Heart left ventricle (tissue), 16 donors: ENCODE measurements at places on chromosomes 7 and 10. TPM values are rescaled to one million over a fixed set of nuclear protein-coding genes. Genes with fewer than 3 reads are reported as not detected.

OR2A5 gene
- total RNA-seq = not detected

DNA sequence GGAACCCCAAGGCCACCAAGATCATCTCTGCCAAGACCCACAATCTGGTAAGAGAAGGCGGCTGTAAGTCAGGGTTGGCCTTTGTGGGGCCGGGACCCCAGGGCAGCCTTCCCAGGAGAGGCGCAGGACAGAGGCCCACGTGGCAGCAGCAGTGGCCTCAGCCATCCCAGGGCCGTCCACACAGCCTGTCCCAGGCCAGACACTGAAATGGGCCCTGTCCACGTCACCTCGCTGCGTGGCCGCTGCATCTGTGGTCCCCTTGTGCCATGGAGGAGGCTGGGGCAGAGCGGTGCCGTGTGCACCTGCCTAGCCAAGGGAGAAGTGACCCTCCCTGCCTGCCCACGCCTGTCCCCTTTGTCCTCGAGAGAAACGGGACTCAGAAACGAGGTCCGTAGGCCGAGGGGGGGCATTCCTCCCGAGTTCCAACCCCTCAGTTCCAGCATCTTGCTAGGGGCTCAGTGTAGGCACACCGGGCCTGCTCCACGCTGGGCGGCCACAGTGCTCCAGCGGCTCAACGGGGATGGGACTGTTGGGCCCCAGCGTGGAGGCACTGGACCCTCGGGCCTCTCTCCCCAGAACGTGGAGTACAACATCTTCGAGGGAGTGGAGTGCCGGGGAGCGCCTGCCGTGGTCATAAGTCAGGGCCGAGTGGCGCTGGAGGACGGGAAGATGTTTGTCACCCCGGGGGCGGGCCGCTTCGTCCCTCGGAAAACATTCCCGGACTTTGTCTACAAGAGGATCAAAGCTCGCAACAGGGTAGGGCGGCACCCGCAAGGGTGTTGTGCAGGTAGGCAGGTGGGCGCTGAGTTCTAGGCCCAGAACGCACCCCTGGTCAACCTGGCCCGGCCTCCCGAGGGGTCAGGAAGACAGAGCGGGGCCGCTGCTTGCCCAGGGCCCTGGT, 15.6 kb downstream of the DPYSL4 start:
- DNase-seq = peak; percentile 19

DNA sequence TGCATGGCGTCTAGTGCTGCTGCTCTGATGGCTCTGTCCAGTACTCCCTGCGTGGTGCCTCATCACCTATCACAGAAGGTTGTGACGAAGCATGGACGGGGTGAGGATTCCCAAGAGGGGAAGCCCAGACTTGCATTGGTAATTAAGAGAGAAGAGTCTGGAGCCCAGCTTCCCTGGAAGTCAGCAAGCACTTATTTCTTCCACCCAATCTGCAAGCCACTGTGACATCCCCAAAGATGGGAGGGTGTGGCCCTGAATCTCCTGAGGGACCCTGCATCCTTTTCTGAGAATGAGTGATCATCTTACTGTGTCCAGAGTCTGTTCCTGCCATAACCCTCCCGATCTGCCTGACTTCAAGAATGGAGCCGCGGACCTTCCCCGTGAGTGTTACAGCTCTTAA, 166.7 kb downstream of the PTPN20 start:
- DNase-seq = no peak

DNA sequence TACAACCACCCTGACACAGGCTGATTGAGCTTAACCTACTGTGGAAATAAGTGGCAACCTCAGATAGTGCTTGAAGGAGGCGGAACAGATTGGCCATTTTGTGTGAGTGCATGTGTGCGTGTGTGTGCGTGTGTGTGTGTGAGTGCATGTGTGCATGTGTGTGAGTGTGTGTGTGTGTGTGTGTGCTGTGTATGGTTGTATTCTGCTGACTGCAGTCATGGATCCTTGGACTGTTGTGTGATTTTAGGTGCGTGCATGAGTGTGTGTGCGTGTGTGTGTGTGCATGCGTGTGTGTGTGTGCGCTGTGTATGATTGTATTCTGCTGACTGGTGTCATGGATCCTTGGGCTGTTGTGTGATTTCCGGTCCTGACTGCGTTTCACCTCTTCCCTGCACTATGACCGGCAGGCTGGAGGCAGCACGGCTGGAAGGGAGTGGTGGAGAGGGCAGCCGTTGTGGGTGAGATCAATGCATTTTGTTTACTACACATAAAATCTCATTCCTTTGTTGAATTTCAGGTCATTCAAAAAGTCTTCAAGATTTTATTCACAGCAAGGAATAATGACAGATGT, 6.3 kb downstream of the IQCE start:
- DNase-seq = no peak

TIMM23 gene
- 80.5 TPM for total RNA-seq

TMEM196 gene
- total RNA-seq = not detected

SPDYE16 gene
- 0.32 TPM for total RNA-seq

- DNase-seq = no peak
These were observed 7.9 kb downstream of the GTF2I start for GRCh38 chr7:74665296-74665938.

TRIM50 gene
- total RNA-seq = not detected

DNA sequence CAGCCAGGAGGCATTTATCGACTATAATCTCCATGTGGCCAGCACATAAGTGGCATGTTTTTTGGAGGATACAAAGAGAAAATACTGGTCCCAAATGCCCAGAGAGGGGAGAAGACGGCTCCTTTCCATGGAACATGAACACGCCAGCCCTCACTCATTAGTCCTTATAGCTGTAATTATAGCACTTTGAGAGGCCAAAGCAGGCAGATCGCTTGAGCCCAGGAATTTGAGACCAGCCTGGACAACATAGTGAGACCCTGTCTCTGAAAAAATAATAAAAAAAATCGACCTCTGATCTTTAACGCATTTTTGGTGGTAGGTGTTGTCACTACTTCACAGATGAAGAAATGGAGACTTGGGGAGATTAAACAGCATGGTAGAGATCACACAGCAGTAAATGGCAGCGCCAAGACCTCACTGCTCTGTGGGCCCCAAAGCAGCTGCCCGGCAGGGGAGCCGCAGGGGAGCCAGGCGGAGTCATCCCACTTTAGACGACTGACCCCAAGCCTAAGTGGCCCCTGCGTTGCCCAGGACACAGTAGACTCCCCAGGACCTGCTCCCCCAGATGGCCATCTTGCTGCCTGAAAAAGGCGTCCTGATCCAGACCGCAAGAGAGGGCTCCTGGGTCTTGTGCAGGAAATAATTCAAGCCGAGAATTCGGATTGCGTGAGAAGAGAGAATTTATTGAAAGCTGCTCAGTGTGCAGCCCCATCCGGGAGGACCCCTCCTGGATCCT, 21.2 kb upstream of the PRKAG2 start:
- DNase-seq = no peak

MAGI2 gene
- 6.7 TPM for total RNA-seq

DNA sequence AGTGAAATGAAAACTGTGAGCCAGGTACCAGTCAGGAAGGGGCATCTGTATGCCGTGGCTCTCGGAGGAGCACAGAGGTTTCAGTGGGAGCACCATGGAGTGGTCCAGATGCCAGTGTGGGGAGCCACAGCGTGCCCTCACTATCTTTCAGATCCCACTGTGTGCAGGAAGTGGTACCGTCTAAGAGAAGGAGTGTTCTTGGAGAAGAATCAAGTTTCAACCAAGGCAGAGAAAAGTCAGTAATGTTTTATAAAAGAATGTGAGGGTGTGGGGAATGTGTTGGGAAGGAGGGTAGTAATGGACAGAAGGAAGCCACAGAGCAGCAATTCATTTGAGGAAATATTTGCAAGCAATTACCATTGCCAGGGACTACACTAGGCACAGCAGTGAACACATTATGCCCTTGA, 35.6 kb downstream of the PRKAR2B start:
- DNase-seq = no peak

HTR7 gene
- 0.28 TPM for total RNA-seq

DNA sequence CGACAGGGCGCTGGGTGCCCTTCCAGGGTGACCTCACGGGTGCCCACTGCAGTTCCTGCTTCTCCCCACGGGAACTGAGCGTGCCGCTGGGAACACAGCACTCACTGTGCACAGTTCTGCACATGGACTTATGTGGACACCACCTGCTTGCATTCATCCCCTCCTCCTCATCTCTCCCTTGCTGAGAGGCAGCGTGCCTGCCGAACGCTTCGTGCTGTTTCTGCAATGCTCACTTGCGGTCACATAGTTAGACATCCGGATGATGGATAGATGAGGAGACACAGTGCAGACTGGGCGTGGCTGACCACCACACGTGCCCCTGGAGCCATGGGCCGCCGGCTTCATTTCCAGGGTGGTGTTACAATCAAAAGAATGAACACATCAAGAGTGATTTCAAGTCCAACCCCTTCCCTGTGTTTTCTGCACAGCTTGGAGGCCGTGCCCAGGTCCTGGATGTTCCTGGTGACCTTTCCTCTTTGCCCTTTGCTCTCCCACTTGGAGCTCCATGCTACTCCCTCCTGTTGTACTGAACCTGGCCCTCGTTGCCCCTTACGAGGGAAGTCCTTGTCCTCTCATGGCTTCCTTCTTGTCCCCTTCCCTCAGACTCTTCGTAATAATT, 119.4 kb downstream of the VIPR2 start:
- DNase-seq = peak; percentile 47

PTN gene
- total RNA-seq = 17.2 TPM

DNA sequence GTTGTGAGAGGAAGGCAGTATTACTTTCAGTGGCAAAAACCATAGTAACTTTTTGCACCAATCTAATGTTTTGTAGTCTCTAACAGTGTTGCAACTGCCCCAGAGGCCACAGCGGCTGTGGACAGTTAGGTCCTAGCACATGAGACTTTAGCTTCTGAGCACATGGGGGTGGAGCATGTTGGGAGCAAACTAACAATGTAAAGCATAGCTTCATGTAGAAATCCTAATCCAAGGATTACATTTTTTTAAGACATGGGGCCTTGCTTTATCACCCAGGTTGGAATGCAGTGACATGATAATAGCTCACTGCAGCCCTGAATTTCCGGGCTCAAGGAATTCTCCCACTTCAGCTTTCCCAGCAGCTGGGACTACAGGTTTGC, 49.0 kb downstream of the LAMB1 start:
- no peak for DNase-seq

SLC16A12 gene
- total RNA-seq = 5.8 TPM

GRCh38 chr10:87659571-87660483, at the start of gene PAPSS2:
TSS of gene PAPSS2 (plus strand) at chr10:87659878. CDS start at chr10:87659982, 104 bp downstream.
- peak; percentile 79 for DNase-seq

- no peak for DNase-seq
These were observed 170.6 kb downstream of the LCOR start for GRCh38 chr10:97002670-97003069.

- DNase-seq = no peak
These were observed 17.9 kb upstream of the RBM20 start for GRCh38 chr10:110625951-110626855.

WEE2 gene
- 0.08 TPM for total RNA-seq

RBM17 gene
- total RNA-seq = 62.3 TPM

CDC14C gene
- not detected for total RNA-seq

- no peak for DNase-seq
These were observed 40.1 kb downstream of the REEP3 start for GRCh38 chr10:63561341-63561740.

GRCh38 chr10:51001587-51001986, 72.7 kb upstream of the PRKG1 start:
- no peak for DNase-seq
